Left colon (tissue), 2 donors: ENCODE measurements at places on chromosomes 5 and 9. TPM values are rescaled to one million over a fixed set of nuclear protein-coding genes. Genes with fewer than 3 reads are reported as not detected.
A peak's percentile ranks its signal among the peaks of the same experiment; 100 is the strongest.

GLDC gene
- total RNA-seq: 0.70 TPM

DNA sequence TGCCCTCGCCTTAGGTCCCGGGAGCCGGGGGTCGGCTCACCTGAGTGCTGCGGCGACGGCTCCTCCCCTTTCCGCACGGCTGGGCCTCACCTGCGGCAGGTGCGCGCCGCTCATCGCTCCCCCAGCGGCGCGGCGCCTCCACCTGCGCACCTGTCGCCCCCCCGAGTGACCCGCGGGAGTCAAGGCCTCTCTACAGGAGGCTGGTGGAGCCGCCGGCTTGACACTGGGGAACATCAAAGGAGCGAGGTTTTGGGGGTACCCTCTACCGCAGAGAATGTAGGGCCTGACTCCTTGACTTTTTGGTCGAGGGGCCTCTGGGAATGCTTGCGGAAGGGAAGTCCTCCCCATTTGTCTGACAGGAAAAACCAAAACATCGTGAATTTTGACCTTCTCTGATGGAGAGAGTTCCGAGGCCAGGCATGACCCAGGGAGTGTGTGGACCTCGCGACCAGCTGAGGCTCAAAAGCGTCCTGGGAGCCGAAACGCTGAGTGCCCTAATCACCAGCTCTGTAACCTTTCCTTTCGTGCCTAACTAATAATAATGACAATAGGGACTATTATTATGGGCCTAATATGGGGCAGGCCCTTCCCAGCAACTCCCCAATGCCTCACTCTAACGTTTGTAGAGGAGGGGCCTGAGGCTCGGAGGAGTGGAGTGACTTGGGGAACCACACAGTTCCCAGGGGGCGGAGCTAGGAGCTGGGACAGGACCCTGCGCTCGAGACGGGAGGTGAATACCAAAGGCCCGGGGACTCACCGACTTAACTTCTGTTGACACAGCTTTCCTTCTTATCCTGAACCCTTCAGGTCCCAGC is 714 bp upstream of the IER5L start:
- peak; percentile 42 for DNase-seq

GRCh38 chr5:173200356-173200755 is 34.6 kb downstream of the NKX2-5 start:
- no peak for DNase-seq

TIMD4 gene
- 0.49 TPM for total RNA-seq

- no peak for DNase-seq
Observed at GRCh38 chr5:106420102-106420501, 1250.6 kb downstream of the EFNA5 start.

DNAH5 gene
- 0.43 TPM for total RNA-seq

NUTM2G gene
- total RNA-seq: not detected
